ENCODE measurements at places on chromosomes 1 and 21.

DNA sequence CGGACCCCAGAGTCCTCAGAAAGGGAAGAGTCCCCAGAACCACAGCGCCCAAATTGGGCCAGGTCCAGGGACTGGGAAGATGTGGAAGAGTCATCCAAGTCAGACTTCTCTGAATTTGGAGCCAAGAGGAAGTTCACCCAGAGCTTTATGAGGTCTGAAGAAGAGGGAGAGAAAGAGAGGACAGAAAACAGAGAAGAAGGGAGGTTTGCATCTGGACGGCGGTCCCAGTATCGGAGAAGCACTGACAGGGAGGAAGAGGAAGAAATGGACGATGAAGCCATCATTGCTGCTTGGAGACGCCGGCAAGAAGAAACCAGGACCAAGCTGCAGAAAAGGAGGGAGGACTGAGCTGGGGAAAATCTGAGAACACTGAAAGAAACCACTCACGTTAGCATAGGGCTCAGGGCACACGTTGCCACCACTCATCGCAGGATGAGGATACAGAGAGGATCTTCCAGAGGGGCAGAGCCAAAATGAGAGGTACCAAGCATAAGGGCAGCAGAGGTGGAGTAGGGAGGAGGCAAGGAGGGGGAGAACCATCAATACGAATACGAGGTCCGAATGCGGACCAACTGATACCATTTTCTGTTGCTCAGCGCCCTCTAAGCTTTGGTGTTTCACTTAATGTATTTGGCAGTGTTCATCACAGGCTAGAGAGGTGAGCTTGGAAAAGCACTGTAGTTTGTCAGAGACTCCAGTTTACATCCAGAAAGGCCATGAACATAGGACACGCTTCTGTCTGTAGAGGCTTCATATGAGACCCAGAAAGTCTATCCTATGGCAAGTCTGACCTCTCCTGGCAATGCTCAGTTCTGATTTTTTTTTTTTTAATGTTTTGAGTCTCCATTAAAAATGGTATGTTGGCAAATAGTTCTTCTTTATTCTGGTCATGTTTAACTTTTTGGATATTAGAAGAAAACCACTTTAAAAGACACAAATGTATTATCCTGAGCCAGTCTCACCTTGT, 34.7 kb downstream of the STYXL2 start:
- no peak for DNase-seq

- peak; percentile 21 for DNase-seq
Observed at GRCh38 chr1:26723013-26723991, 27.5 kb downstream of the ARID1A start.

GRCh38 chr21:43301409-43302061, 125.4 kb downstream of the SIK1 start:
- DNase-seq = no peak

GRCh38 chr21:21973806-21974205, 975.6 kb downstream of the NCAM2 start:
- DNase-seq = no peak

GRCh38 chr1:37085393-37085792, 51.1 kb upstream of the GRIK3 start:
- no peak for DNase-seq

- DNase-seq = no peak
Observed at GRCh38 chr1:206503591-206504362, 3.6 kb upstream of the RASSF5 start.

- DNase-seq = peak; percentile 87
Observed at GRCh38 chr1:27111626-27112573, 43.0 kb downstream of the SLC9A1 start.

DNA sequence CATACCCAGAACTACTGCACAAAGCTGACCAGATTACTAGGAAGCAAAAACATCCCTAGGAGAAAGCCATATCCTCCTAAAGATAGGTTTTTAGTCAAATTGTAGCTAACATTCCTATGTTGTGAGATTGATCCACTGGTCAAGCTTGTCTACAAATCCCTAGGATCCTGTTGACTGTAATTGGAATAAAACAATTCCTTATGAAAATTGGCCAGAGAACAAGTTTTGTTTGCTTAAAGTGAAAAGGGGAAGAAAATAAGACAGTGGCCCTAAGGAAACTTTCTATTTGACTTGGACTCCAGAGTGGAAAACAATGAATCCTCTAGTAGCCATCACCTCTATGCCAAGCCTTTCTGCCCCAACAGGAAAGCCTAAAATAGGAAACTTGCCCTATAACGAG, 645.2 kb upstream of the USP24 start:
- no peak for DNase-seq

- DNase-seq = no peak
Observed at GRCh38 chr1:209238356-209238755, 345.2 kb upstream of the CAMK1G start.

DNA sequence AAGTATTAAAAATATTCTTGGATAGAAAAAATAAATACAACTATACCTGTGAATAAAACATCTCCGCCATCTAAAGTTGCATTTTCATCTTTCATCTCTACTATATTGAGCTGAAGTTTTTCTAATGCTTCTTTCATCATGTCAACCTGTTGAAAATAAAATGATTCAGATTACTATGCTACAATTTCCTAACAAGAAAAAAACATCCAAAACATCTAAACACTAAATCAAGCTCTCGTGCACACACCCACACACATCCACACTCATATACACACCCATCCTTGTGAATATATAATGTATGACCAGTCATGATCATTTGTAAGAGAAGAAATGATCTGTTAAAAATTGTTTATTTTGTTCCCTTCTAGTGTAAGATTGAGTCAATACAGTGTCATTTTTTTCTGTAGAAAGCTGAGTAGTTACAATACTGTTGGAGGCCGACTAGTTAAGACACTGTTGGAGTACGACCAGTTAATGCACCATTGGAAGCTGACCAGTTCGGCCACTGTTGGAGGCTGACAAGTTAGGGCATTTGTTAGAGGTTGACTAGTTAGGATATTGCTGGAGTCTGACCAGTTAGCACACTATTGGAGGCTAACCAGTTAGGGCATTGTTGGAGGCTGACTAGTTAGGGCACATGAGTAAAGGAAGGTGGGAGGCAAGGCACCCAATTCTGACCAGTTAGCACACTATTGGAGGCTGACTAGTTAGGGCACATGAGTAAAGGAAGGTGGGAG, 82.4 kb upstream of the BCL10 start:
- no peak for DNase-seq

DNA sequence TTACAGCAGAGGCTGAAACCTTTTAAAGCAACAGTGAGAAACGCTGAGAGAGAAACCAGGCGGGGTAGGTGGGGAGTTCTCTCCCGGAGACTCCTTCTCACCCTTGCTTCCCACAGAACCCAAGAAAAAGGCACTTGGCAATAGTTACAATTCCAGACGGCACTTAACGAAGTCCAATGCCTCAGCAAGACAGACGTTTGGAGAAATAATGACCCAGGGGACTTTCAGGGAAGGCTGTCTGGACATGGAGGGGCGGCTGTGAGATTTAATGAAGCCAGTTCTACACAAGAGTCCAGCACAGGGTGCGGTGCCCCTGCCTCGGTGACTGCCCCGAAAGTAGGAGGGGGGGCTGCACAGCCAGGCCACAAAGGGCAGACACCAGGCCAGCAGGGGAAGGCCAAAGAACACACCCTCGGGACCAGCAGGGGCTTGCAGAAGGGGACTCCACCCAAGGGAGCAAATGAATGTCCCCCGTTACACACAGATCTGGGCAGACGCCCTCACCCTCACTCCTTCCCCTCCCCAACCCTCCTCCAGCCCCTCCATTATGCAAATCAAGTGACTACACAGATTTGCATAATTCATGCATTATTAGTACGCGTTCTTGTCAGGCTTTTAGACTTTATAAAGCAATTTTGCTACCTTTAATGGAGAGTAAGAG, 26.3 kb downstream of the KCNN3 start:
- no peak for DNase-seq

GRCh38 chr1:173392895-173393658, 84.1 kb upstream of the PRDX6 start:
- no peak for DNase-seq

GRCh38 chr1:174789399-174789798, 210.3 kb upstream of the CACYBP start:
- no peak for DNase-seq

DNA sequence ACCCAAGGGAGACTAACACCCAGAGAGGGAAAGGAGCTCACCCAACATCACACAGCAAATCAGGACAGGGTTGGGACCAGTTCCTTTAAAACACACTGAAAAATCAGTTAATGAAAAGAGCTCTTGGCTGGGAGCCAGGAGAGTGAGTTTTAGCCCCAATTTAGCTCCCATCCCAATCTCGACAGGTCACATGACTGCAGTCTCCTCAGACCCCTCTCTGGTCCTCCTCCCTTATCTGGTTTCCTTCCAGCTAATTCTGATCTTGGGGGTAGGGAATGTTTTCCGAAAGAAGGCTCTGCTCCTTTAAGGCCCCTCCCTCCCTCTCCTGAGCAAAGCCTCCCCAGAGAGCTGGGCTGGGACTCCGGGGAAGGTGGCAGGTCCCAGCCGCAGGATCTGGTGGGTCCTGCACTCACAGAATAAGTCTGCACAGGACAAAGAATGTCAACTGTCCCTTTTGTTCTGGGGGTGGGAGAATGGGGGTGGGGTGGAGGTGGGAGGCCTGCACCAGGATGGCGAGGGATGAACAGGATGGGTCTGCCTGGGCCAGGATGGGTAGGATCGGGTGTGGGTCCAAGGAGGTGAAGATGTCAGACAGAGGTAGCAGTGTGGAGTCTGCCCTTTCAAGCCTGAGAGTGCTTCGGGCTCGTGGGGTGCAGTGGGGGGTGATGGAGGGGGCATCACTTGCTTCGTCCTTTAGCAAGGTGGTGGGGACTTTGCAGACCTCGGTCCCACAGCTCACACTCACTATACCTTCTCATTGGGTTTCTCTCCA, 57.3 kb upstream of the SSBP3 start:
- DNase-seq = no peak

- DNase-seq = no peak
Observed at GRCh38 chr1:239657291-239657690, 270.9 kb downstream of the CHRM3 start.
